ENCODE measurements at places on chromosomes 3 and 15.

GRCh38 chr3:10982782-10983181 is 9.8 kb upstream of the SLC6A1 start:
- no peak for DNase-seq

DNA sequence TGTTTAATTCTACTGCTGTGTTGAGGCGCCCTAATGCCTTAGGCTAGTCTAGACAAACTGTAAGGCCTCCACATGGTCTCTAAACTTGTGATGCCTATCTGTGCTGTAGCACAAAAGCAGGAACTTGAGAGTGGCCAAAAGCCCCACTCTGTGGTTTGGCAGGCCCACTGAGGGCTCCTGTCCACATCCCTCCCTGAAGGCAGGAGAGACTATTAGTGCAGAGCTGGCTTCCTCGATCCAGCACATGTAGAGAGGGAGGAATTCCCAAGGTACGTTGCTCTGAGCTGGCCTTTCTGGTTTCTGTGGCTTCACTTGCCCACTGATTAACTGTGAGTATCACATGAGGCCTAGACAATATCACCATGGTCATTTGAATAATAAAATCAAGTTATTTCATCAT is 90.6 kb downstream of the POLR2M start:
- DNase-seq = no peak

DNA sequence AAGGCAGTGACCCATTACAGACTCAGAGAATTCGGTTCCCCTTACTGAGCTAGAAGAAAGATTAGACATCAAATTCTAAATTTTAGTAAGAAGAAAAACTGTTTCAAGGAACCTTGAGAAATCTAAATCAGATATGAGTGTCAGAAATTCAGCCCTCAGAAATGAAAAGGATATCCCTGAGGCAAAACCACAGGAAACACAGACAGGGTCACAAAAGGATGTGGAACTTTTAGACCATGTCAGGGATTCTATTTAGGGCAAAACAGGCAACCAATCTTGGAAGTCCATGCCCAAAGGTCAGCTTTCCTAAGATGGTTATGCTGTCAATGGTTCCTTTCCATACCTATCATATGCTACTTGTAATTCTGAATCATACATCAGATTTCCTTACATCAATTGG is 31.6 kb downstream of the SHOX2 start:
- DNase-seq = no peak

GRCh38 chr15:83496766-83497165 is 49.6 kb downstream of the SH3GL3 start:
- no peak for DNase-seq

DNA sequence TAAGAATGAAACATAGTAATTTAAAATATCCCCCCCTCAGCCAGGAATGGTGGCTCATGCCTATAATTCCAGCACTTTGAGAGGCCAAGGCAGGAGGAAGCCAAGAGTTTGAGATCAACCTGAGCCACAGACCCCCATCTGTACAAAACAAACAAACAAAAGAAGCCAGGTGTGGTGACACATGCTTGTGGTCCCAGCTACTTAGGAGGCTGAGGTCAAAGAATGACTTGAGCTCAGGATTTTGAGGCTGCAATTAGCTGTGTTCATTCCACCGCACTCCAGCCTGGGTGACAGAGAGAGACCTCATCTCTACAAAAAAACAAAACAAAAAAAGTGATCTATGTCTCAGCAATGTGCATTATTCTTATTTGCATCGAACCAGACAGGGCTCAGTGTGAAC is 800.8 kb downstream of the MCTP2 start:
- DNase-seq = no peak

Data from retinal pigment epithelial cell (primary cell).